Activated CD8-positive, alpha-beta memory T cell treated with anti-CD3 and anti-CD28 coated beads for 1 hour (primary cell): ENCODE measurements at places on chromosomes 2 and 18.

GRCh38 chr2:114192362-114192761 is 250.1 kb upstream of the DPP10 start:
- DNase-seq: no peak

DNA sequence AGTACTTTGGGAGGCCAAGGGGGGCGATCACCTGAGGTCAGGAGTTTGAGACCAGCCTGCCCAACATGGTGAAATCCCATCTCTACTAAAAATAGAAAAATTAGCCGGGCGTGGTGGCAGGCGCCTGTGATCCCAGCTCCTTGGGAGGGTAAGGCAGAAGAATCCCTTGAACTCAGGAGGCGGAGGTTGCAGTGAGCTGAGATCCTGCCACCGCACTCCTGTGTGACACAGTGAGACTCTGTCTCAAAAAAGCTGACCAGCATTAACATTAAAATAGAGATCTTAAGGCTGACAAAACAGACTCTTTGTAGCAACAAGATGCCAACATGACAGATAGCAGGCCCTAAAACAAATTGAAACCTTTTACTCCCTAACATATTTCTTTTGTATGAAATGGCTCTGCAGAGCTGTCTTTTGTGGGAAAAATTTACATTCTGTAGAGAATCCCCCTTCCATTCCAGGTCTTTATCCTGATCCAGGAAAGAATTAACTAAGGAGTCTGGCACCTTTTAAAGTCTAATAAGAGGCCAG is 213.9 kb downstream of the RAB3GAP1 start:
- DNase-seq: no peak

DNA sequence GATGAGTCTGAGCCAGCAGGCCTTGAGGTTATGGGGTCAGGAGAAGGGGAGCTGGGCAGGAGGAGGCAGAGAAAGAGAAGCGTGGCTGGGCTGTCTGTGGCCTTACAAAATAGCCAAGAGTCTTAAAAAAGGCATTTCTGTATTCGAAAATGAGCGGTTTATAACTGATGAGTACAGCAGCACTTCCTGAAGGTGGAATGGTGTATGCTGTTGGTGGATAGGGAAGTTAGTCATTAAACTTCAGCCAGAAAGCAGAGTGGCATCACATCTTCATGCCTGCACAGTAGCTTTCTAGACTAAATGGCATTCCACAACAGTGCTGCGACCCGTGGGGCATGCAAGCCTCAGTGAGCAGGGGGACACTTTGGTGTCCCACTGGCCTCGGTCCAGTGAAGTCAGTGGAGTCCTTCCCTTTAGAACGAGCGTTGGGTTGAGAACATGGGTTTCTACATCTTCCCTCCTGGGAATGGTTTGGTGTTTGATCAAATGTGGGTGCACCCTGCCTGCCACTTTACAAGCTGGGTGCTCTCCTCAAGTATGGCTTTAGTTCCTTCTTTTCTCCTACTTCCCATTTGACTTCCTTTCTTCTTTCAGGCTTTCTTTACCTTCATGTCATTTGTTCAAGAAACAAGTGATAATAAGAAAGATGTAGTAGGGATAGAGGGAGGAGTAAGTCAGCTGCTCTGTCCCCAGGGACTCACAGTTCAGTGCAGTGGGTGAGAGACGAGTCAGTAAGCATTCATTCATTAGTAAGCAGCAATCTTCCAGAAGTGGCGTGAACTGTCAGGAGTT is 96.3 kb downstream of the ARMC9 start:
- DNase-seq: no peak

GRCh38 chr2:69477627-69478026 is 40.4 kb upstream of the NFU1 start:
- no peak for DNase-seq

- no peak for DNase-seq
Measured at GRCh38 chr18:61371111-61371510, 37.9 kb downstream of the CDH20 start.

- no peak for DNase-seq
Measured at GRCh38 chr2:188684795-188685194, 289.4 kb upstream of the COL3A1 start.

DNA sequence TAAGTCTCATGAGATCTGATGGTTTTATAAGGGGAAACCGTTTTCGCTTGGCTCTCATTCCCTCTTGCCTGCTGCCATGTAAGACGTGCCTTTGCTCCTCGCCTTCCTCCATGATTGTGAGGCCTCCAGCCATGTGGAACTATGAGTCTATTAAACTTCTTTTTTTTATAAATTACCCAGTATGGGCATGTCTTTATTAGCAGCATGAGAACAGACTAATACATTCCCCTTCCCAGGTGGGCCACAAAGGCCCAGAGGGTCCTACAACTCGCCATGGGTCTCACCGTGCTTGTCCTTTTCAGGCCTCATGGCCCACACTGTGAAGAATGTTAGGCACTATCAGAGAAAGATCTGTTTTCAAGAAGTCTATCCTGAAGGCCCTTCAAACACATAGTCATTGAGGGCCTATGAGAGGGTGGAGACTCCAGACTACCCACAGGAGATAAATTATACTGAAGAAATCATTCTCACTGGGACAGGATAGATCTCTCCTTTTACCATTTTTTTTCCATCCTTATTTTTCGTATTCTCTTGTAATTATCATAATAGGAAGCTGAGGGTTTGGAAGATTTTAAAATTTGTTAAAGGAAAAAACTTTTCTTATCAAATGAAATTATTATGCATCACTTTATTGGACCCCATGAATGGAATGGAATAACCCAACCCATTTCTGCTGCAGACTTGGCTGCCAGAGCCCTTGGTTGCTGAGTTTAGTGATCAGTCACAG is 91.0 kb upstream of the MSH2 start:
- no peak for DNase-seq

DNA sequence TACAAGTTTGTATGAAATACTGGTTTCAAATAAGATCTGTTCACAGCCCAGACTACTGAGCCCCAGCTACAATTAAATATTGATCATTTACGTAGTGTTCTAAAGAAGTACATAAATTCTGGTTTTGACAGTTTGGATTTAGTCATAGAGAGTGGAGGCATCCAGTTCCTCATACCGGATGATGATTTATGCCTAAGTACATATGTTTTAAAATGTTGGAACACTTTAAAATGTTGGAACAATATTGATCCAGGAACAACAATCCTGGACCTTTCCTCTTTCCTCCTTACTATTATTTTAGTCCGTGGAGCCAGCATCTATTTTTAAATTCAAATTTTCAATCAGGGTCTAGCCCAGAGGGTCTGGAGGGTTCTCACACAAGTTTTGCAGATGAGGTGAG is 22.8 kb upstream of the TTN start:
- DNase-seq: no peak

DNA sequence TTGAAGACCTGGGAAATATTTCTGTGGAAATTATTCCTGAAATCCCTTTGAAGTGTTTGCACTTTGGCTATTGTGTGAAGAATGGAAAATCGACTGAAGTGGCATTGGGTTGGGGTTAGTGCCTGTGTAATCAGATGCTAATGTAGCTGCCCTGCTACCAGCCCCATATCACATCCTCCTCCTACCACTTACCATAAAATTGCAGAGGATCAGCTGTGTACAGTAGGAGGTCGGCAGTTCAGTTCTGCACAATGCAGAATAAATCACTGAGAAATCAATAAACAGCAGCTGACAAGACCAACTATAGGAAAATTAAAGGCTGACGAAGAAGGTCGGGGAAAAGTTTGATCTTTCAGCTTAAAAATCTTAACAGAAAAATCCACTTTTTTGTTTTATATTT is 440.9 kb downstream of the PTPRM start:
- DNase-seq: no peak
